Retinal pigment epithelial cell (primary cell): ENCODE measurements at places on chromosomes 7 and 10.

- DNase-seq = no peak
Observed at GRCh38 chr7:46317256-46317655, 396.2 kb upstream of the IGFBP3 start.

DNA sequence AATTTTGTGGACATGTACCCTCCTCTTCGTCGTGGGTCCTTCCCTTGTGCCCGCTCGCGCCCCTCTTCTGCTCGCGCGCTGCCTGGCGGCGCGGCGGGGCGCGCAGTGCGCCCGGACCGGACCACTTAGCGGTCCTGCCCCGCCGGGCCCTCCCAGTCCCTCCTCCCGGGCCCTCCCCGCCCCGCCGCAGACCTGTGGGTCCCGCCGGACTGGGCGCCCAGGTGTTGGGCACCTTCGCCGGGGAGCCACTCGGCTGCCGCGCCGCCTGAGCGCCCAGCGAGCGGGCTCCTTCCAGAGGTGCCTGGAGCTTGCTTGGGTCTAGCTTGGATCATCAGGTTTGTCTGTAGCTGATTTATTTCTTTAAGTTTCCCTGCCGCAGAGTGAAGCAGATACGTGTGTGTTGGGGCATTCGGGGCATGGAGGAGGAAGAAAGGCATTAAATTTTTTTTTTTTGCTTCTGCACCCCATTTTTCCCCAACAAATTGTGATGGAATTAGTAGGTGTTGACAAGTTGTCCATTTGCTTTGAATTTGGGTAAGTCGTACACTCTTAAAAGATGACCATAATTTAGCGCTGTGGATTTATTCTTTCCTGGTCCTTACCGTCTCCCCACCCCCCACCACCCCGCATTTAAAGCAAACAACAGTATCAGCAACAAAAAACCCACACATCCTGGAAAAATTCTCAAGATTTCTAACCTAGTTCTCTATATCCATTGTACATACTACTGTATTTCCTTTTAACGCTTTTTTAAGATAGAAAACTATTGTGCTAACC is 905 bp downstream of the C1GALT1 start:
- no peak for DNase-seq

GRCh38 chr7:31934551-31934950 is 135.7 kb downstream of the PDE1C start:
- DNase-seq = no peak

DNA sequence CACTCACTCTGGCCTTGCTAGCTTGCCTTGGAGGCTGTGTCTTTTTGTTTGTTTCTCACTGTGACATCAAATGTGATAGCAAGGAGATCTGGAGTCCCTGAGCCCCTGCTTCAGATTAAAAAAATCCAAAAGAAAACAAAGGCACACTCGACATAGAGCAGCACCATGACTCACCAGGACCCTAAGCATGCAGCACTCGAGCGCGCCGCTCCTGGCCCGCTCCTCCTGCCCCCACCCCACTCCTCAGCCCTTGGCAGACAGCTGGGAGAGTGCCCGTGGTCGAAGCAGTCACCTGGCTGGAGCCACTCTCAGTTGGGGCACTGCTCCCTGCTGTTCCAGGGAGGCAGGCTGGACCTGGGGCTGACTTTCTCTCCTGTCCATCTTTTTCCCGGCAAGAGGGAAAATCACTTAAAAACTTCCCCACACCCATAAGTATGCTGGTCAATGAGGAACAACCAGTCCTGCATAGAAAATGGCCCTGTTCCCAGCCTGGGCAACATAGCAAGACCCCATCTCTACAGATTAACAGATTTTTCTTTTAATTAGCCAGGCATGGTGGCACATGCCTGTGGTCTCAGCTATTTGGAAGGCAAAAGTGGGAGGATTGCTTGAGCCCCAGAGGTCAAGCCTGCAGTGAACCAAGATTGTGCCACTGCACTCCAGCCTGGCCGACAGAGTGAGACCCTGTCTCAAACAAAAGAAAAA is 128.4 kb downstream of the PAXIP1 start:
- DNase-seq = no peak

DNA sequence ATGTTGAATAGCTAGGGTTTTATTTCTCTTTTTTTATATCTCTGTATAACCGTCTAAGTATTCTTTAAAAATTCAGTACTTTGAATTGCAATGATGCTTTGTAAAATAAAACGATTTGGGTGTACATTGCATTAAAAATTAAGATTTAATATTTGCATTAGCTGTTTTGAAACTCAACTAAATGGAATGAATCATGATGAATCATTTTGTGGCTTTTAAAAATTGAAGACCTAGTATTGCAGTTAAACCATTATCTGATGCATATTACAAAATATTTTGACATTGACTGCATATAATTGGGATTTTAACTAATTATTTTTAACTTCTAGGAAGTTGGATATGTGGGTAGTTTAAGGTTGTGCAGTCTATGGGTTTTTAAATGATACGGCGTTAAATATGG is 314.0 kb downstream of the CDK14 start:
- DNase-seq = no peak

DNA sequence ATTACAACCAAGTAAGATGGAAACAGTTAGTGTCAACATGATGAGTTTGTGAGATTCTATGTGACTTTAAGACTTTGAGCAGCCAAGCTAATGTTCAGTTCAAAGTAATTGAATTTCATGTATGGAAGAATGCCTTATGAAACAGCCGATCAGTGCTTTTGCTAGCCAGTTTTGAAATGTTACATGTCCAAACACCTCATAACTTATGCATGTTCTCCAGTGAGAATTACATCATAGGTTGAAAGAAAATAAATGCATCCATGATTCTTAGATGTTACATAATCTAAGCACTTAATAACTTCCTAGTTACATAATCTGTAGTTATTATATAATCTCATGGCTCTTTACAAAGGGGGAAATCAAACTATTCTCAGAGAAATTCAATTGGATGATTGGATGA is 211.3 kb downstream of the BICC1 start:
- no peak for DNase-seq

DNA sequence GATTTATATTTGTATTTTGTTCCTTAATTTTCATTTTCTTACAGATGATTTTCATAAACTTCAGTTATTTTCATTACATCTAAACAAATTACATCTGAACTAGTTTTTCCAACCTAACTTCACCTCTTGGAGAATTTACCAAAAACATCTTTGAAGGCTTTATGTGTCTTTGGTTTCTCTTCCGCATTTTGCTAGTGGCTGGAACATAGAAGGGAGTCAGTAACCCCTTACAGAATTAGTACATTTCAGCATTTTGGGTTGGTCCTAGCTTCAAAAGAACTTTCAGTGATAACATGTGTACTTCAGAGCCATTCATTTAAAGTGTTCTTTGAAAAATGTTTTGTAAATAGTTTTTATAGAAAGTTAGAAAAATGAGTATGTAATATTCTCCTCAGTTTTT is 169.8 kb upstream of the MTPN start:
- DNase-seq = no peak

DNA sequence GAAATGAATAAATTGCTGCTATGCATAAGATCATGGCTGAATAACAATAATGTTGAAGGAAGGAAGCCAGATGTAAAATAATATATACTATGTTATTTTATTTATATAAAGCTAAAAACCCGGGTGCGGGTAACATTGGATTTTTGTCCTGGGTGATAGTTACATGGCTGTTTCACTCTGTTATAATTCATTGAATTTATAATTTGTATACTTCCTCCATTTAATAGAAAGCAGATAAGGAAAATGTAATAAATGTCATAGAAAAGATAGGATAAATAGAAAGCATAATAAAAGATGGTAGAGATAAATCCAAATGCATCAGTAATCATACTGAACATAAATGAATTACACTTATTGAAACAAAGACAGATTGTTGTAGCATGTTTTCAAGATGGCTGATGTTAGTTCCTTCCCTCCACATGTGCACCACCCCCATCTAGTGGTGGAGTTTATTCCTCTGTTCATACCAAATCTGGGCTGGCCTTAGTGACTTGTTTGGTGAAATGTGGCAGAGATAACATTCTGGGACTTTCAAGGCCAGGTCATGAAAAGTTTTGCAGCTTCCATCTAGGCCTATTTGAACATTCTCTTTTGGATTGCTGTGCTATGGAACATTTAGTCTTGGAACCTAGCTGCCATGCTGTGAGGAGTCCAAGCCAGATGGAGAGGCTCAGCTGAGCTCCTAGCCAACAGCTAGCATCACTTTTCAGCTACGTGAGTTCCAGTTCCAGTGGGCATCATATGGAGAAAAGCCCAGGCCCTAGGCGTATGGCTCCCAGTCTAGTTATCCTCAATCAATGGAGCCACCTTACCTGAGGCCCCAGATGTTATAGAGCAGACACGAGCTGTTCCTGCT is 46.9 kb downstream of the AHCYL2 start:
- DNase-seq = no peak

DNA sequence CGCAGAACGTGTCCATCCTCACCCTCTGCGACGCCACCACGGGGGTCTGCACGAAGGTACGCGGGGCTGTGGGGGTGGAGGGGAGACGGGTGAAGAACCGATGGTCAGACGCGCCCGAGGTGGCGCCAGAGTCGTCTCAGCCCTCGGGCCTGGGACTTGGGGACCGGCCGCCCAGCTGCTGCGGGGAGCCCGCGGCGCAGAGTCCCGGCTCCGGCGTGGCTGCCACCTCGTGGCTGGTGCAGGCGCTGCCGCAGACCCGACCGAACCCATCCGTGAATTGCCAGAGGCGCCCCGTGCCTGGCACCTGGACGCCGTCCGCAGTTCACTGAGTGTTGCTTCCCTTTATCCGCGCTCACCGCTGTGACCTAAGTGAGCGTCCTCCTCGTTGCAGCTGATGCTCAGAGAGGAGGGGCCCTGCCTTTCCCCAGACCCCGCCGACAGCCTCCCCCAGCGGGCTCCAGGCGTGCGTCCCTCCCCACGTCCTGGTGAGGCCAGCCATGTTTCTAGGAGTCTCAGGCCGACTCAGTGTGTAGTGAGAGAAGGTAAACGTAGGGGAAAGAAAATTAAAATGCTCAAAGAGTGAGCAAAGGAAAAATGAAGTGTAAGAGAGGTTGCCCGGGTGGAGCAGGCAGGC is 208.7 kb downstream of the PAXIP1 start:
- no peak for DNase-seq

GRCh38 chr7:38775506-38776175 is 133.3 kb downstream of the VPS41 start:
- DNase-seq = no peak

- DNase-seq = no peak
Observed at GRCh38 chr10:26052326-26052725, 118.3 kb downstream of the MYO3A start.

- no peak for DNase-seq
Observed at GRCh38 chr7:158257001-158257400, 330.6 kb downstream of the PTPRN2 start.

- no peak for DNase-seq
Observed at GRCh38 chr10:62652114-62652513, 152.4 kb upstream of the ADO start.

DNA sequence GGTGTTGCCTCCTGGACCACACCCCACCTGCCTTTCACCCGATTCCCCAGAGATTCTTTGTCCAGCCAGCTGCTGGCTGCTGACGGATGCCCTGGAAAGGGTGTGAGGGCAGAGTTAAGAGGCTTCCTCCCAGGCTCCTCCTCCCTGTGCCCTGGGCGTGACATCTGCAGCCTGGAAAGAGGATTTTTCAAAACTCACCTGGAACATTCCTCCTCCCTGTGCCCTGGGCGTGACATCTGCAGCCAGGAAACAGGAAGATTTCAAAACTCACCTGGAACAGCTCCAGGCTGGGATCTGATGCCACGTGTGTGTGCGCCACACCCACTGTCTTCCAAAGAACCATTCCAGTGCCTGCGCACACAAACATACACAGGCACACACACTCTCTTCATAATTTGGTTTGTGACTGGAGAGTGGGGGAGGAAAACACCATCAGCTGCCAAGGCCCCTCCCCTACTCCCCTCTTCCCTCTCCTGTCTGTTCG is 5.2 kb downstream of the MARVELD1 start:
- DNase-seq = no peak

GRCh38 chr10:133024704-133025557 is 62.8 kb upstream of the ADGRA1 start:
- DNase-seq = no peak

- DNase-seq = no peak
Observed at GRCh38 chr7:70607281-70607680, 524.7 kb upstream of the GALNT17 start.

DNA sequence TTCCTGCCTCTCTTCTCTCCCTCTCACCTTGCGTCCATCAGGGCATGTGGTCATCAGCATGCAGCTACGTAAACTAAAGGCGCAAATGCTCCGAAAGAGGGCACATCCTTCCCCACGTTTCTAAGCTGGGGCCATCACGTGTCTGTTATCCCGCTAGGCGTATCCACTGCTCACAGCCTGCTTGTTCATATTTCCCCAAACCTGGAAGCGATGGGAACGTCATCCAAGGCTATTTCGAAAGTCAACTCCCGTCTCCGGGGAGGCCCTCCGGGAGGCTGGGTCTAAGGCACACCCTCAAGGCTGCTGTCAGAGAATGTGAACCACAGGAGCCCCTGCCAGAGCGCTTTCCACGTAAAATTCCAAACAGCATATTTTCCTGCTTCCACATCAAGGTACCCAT is 199.2 kb downstream of the DIP2C start:
- no peak for DNase-seq

DNA sequence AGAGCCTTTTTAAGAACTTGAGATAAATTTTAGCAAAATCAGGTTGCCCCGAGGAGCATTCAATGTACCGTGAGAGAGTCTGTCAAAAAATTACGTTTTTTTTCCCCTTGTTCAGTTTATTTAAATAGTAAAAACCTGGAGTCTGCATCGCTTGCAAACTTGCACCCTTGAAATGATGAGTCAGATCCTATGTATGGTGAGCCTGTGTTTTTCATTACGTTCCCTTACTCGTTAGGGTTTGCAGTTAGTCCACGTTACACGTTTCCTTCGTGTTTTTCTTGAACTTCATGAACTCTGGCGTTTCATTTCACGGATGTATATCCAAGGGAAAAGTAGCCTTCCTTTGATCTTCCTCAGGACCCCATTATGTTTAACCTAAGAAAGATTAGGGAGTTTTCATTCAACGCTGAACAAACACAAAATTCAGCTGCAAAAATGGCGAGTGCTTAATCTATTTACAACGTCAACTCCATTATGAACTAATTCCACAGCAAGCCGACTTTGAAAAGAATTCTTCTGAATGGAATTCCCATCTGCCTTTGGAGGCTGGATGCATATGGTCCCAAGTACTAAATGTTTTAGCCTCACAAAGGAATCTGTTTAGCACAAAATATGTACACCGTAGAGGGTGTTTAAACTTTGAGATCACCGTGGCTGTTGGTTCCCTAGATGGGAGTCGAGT is 182.4 kb downstream of the MYOF start:
- DNase-seq = no peak

GRCh38 chr10:4514445-4515108 is 311.4 kb upstream of the AKR1E2 start:
- DNase-seq = no peak

GRCh38 chr7:33448035-33448434 is 318.7 kb downstream of the BBS9 start:
- DNase-seq = no peak
